ENCODE measurements at places on chromosomes 2 and 18.

DNA sequence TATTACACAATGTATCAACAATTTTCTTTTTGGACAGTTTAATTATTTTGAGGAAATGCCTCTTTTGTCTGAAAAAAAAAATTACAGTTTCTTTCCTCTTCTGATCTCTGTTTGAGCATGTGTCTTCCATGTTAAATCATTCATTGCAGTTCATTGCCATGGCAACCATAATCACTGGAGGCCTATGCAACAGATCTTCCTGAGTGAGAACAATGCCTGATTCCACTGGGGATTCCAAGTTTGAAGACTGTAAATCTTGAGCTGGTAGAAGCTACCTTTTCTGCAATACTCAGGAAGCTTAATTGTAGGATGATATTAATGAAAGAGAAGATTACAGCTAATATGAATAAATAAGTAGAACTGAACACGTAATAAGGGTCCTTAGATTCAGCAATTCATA lies 721.4 kb upstream of the CNTNAP5 start:
- no peak for DNase-seq

DNA sequence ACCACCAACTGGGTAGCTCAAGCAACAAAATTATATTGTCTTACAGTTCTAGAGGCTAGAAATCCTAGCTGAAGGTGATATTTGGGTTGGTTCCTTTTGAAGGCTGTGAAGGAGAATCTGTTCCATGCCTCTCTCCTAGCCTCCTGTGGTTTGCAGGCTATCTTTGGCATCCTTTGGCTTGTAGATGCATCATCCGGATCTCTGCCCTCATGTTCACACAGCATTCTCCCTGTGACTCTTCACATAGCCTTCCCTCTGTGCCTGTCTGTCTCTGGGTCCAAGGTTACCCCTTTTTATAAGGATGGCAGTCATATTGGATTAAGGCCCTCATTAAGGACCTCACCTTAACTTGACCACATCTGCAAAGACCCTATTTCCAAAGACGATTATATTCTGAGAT lies 78.6 kb upstream of the MAP3K20 start:
- no peak for DNase-seq

DNA sequence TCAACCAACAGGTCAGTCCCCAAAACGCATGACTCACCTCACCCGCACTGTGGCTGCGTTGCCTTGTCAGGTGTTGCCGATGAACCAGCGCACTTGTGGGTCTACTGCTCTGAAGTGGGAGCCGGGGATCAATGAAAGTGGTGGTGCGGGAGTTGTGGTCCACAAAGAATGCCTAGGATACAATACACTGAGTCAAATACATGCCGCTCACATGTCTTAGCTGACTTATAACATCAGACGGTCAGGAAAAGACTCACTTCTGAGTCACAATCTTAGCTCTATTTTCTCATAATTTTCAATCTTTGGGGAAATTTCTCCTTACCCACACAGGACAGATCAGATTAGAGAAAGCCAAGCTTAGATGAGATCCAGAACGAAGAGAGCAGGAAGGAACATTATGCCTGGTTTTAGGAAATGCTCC lies 107.1 kb upstream of the STK17B start:
- no peak for DNase-seq

DNA sequence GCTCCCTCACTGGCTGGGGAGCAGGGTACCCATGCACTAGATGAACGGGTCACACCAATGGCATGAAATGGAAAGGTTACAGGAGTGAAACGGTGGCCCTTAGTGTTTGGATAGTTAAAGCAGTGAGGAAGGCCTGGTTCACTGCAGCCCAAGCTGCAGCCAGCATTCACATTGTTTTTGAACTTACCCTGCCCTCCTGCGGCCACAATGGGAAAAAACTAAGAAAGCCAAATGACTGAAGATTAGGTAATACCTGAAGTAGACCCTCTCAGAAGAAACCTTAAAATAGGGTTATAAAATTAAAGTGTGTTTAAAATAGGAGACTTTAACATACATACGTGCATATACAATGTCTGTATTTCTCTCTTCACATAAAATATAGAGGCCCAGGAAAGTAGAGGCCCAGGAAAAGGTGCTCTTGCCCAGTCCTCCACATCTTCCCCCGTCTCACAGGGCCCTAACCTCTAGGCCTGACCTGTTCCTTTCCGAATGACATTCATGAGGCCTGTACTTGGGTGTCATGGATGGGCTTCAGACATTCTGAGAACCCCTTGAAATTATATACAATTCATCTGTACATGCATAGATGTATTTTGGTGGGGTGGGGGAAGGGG lies 33.3 kb downstream of the DOK1 start:
- DNase-seq = no peak

- DNase-seq = no peak
These were observed 121.0 kb downstream of the RAPGEF4 start for GRCh38 chr2:172856606-172857005.

GRCh38 chr2:59391896-59392295 lies 1150.8 kb upstream of the FANCL start:
- no peak for DNase-seq

- no peak for DNase-seq
These were observed 48.2 kb upstream of the B3GNT2 start for GRCh38 chr2:62147610-62148301.

DNA sequence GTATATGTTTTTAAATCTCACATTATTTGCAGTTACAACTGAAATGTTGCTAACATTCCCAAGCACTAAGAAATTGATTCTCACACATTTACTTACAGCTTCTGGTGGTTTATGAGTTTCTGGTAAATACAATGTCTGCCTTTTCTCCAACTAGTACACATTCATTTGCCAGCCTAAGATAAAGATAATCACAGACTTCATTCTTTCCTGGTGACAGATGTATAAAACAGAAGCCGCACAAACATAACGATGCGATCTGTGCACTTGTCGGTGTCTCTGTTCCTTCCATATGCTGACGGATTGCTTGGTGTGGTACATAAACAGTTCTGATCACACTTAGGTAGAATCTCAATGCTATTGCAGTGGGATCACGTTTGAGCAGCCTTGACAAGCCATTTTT lies 100.4 kb upstream of the DDX18 start:
- no peak for DNase-seq

DNA sequence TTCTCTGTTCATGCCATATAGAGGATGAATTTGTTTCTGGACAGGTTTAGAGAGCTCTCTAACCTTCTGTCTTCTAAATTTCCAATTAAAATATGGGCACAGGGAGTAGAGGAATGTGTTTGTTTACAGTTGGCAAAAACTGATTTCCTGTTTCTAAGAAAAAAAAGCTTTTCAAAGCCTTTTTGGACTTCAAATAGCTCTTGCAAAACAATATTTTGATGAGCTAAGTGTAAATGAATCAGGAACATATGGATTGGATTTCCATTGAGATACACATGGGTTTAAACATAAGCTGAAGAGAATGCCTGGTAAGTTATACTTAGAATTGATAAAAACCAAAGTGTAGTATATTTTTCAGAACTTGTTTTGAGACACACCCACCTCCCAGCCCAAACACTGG lies 677.5 kb downstream of the NYAP2 start:
- no peak for DNase-seq

DNA sequence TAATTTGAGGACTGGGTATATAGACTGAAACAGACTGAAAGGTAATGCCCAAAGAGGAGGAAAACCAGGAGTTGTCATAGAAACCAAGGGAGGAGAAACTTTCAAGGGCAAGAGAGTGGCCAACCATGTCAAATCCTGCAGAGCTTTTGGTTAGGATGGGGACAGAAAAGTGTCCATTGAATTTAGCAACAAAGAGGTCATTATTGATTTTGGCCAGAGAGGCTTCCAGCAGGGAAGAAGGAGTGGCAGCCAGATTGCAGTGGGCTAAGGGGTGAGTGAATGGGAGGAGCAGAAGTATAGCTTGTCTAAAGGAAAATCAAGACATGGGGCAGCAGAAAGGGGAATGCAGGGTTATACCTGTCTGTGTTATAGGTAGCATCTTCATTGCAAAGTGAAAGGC lies 194.0 kb downstream of the CAMKMT start:
- no peak for DNase-seq

DNA sequence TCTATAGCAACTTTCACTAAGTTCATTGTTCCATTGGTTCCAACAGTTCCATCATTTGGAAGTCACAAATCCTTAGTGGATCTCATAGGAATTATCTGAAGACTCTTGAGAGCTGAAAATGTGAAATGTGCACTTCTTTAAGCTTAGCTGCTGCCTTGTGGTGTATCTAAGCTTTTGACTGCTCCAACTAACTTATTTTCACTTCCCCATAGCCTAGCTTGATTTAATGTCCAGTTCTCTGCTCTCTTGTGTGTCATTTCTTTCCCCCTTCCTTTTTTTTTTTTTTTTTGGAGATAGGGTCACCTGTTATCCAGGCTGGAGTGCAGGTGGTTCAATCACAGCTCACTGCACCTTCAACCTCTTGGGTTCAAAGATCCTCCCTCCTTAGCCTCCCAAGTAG lies 34.9 kb upstream of the CD302 start:
- no peak for DNase-seq

DNA sequence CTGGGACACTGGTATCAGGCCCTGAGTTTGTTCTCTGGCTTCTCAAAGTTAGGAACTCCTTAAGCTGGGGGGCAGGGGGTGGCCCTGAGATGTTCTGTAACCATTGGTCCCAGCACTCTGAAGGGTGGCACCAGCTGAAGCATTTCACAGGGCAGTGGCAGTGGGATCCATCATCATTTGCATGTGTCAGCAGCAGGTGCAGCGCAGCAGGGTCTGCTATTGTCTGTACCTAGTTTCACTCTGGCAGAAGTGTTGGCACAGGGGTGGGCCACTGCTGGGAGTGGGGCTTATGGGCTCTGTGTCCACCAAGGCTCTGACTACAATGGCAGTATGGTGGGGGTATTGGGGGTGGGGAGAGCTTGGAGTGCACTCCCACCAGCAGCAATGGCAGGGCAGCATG lies 460.4 kb upstream of the ZNF804A start:
- DNase-seq = no peak

- DNase-seq = no peak
These were observed 29.0 kb upstream of the ZFP36L2 start for GRCh38 chr2:43255296-43255910.

- no peak for DNase-seq
These were observed 53.9 kb downstream of the ANKMY1 start for GRCh38 chr2:240503848-240504247.

DNA sequence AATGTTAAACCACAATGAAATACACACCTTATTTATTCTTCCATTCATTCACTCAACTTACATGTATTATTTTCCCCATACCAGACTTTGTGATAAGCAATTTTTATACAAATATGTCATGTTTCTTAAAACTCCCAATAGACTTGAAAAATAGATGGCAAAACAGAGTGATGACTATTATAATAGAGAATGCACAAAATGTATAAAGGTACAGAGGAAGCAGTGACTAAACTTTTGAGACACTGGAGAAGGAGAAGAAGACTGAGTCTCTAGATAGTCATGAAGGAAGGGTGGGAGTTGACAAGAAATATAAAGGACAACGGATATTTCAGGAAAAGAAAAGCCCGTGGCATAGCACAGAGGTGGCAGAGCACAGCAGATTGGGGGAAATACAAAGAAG lies 198.1 kb upstream of the SLC39A10 start:
- DNase-seq = no peak

GRCh38 chr18:49486606-49486952 lies 455 bp downstream of the C18orf32 start:
- no peak for DNase-seq

- no peak for DNase-seq
These were observed 127.3 kb downstream of the TTN start for GRCh38 chr2:178679891-178680290.

- DNase-seq = no peak
These were observed 38.7 kb downstream of the PDIA6 start for GRCh38 chr2:10773821-10774341.

GRCh38 chr2:80374105-80374504 lies 69.6 kb upstream of the LRRTM1 start:
- DNase-seq = no peak

DNA sequence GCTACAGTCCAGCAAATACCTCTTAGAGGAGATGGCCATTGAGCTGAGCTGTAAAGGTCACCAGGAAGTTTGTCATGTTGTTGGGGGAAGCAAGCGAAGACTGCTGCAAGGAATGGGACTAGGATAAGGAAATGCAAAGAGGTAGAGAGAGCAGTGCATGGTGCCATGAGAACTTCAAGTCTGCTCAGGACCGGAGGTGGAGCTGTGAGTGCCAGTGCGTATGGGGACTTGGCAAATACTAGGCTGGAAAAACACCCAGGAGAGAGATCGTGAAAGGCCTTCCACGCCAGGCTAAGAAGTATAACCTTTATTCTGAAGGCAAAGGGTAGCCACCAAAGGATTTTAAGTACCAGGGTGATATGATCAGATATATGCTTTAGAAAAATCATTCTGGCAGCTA lies 71.3 kb downstream of the MEIS1 start:
- no peak for DNase-seq

DNA sequence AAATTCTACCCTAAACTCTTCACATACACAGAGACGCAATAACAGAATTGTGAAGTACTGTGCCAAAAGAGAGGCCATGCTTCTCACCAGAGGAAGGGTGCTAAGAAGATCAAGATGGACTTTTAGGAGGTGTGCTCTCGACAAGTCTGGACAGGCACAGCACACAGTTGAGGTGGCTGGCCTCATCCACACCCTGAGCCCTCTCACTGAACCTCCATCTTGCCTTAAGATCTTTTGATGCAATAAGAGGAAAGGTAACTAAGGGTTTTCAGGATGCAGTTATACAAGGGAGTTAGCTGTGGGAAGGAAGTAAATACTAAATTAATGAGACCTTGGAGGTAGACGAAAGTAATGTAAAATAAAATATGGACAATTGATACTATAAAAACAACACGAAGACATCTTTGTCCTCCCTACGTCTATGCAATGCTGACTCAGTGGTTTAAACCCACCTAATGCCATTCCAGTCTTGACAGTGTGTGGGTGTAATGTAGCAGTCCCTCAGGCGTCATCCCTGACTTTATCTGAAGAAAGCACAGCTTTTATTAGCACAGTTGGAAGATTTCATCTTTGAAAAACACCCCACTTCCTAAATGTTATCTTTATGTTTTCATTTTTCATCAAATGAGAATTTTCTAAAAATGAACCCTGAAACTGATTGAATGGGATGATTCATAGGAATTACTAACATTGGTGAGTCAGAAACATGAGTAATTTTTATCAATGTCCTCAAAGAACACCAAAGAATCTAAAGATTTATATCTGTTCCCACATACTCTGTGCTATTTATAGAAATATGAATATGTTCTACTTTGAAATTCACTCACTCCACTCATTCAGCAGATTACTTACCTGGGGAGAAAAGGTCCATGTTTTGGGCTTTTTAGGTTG lies 34.0 kb upstream of the MALL start:
- no peak for DNase-seq

- no peak for DNase-seq
These were observed 88.5 kb downstream of the KLF7 start for GRCh38 chr2:207077266-207077665.

- DNase-seq = no peak
These were observed 34.2 kb downstream of the CERS6 start for GRCh38 chr2:168490015-168490874.

DNA sequence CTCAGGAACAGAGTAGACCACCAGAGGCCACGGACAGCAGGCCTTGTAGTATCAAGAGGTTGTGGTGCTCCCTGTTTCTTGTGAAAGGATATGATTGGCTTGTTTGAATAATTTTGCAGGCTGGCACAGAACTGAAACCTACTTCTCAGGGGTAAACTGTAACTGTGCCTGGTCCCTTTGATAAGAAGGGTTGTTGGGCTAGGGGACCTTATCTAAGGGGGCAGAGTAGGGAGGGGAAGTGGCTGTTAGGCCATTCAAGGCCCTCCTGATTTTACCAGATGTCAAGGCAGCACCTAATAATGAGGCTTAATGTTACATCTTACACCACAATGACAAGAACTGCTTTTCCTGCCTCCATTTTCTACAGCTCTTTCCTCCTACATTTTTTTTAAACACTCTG lies 45.6 kb downstream of the GPR39 start:
- no peak for DNase-seq

All from anterior cingulate cortex (tissue), 58 donors.